ENCODE measurements at places on chromosomes 1 and 21.
A peak's percentile ranks its signal among the peaks of the same experiment; 100 is the strongest.

- peak; percentile 51 for DNase-seq
These were observed 6.0 kb upstream of the TIE1 start for GRCh38 chr1:43294761-43295160.

DNA sequence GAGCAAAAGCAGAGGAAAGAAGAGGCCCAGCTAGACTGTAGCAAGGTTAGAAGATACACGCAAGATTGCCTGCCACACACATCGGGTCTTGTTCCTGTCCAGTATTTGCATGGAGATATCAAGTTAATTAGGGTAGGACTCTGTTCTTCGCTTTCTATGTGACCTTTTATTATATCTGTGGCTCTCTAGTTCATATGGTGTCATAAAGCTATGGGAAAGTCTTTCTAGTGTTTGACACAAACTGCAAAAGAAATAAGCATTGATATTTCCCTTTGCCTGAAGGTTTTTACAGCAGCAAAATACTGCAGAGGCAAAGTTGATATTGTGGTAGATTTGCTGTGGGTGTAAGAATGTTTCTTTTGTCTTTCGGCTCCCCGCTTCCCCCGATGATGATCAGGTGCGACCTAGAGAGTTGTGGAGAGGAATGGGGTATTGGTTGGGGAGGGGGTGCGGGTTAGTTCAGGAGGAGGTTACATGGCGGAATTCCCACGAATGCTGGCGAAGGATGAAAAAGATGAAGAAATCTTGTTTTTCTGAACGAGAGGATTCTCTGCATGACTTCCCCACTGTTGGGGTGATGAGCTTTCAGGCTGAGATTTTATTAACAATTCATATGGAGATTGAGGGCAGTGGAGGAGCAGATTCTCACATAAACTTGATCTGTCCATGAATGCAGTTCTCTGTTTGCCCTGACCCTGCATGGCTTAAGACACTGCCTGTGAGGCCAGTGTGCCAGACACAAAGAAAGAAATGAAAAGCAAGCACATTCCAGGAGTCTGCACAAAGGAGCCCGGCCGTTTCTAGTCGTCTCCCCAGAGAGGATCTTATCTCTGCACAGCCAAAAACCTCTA, 550.2 kb downstream of the USP25 start:
- DNase-seq, result no peak

GRCh38 chr1:37434292-37435225, 39.8 kb upstream of the ZC3H12A start:
- DNase-seq, result peak; percentile 2

DNA sequence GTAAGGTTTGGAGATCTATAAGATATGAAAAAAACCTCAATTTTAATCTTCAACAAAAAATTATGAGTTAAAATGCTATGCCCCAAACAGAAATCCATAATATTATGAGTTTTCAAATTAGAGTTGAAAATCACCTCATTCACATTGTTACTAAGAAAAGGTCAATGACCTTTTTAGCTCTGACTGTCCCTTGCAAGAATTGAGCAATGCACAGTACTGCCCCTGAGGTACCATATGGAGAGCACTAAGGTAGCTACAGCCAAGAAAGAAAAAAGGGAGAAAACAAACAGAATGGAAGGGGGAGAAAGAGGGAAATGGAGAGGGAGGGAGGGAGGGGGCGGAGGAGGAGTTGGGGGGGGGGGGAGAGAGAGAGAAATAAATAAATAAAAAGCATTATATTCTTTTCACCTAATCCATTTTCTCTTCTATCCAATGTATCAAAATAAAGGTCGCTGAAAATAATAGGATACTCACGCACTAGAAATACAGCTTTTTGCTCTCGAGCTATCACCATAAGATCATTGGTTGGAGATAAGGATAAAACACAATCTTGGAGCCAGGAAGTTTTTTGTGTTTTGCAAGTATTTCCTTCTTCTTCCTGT, 58.8 kb downstream of the RAB3GAP2 start:
- DNase-seq, result no peak

- no peak for DNase-seq
These were observed 35.8 kb upstream of the SOD1 start for GRCh38 chr21:31623664-31624063.

GRCh38 chr1:21198929-21199328, 22.2 kb upstream of the EIF4G3 start:
- no peak for DNase-seq

All from caudate nucleus (tissue), 63 donors.